ENCODE measurements at places on chromosomes 2 and 18.

GRCh38 chr2:26243470-26244308, 743 bp downstream of the HADHA start:
- no peak for DNase-seq

GRCh38 chr2:225895126-225895525, 495.6 kb downstream of the NYAP2 start:
- DNase-seq, result no peak

DNA sequence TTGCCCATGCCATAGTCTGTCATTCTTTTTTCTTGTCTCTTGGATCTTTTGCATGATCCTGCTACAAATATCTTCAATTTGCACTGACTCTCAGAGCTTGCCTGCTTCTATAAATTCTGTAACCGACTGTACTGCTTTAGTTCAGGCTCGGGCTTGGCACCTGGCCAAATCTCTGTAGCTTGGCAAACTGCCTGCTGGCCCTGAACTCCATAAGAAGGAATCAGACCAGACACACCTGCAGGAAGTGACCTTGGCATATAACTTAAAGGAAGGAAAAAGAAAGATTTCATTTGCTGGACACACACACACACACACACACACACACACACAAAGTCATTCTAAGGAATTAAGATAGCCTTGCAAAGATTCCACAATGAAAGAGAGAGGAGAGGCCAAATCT, 291.2 kb upstream of the DDX18 start:
- DNase-seq, result no peak

DNA sequence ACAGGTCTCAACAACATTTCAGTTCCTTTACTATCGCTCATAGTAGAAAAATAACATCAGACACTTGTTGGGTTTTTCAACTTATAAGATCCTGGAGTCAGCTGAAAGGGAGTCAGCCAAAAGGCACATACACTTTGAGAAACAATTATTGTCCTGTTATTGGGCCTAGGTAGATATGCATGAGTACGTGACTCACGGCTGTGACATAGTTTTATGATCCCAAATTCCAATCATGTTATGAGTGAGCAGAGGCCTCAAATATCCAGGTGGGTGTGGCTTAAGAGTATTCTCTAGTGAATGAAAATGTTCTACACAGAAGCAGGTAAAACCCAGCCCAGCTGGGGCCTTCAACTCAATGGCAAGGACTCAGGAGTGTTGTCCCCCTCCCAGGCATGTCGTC, 27.2 kb downstream of the SERPINB8 start:
- no peak for DNase-seq

DNA sequence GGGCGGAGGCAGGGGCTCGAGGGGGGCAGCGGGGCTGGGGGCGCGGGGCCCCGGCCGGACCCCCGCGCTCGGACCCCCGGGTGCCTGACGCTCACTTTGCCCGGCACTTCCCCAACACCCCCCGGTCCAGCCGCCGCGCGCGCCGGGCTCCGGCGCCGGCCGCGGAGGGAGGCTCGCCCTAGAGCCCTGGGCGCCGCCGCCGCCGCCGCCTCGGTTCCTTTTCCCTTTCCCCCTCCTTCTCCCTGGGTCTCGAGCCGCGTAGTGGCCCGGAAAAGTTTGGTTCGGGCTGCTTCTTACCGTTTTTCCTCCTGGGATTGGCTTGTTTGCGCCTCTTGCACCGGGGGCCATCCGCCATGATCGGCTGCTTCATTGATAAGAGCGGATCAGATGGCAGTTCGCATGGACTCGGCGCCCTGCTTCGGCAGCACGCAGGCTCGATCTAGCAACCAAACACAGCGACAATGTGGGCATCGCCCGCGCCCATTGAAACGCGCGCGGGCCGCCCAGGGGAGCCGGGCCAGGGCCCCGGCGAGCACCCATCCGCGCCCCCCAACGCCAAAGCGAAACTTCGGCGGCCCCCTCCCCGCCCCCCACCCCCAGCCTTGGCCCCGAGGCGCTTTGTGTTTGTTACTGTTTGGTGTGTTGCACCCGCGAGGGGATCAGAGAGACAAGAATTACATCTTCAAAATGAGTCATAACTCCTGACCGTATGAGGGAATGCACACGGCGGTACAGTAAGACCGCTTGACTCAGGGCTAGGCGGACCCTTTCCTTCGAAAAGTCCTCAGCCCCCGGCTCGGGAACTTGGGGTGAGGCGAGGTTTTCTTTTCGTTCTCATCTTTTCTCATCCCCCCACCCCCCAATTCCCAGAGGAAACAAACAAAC, 2.7 kb downstream of the ZEB2 start:
- DNase-seq, result peak; percentile 46

DNA sequence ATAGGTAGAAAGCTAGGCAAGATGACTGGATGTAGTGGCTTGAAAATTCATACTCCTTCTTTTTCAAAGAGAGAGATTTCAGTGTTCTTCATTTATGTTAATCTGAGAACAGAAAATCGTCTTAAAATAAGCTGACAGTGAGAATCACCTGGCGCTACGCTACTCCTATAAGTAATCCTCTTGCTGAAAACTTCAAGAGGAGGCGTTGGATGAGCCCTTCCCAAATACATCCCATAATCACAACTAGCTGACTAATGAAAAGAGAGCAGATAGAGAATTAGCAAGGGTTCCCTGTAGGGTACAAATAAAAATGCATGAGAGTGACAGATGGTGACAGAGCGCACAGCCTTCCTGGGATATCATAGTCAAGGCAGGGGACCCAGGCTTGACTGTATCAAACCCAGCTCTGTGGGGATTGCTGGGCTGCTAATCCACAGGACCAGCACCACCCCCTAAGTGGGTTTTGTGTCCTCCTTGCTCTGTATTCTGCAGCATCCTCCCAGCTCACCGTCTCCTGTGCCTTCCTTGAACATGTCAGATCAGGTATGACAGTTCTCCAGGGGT, 280.2 kb downstream of the SP3 start:
- no peak for DNase-seq

DNA sequence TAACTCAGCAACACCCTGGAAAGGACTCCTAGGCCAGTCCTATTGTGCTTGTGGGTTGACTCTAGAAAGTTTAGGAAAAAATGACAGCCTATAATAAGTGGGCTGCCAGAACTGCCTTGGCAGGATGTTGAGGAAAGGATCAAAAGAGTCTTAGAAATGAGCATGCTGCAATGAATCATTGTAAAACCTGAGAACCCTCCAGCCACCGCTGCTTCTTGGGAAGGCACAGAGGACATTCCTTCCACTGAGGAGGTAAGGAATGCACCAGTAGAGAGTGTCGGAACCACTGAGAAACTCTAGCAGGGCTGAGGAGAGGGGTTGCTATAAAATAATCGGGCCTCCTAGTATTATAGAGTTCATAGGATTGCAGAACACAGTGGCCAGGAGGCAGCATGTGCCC, 146.7 kb upstream of the SMIM21 start:
- DNase-seq, result no peak

DNA sequence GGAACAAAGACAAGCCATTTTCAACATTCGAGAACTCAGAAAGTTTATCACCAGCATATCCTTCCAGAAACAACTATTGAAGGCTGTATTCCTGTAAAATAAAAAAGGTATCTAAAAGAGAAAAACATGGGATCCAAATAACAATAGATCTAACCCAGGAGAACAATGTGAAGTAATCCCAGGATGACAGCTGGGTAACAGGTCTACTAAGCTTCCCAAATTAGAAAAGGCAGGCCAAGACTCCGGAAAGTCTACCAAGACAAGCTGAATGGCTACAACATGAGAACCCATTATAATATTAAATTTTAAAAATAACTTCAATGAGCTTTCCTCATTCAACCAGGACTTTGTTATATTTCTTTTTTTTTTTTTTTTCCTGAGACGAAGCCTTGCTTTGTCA, 6.5 kb downstream of the PIAS2 start:
- DNase-seq, result no peak

DNA sequence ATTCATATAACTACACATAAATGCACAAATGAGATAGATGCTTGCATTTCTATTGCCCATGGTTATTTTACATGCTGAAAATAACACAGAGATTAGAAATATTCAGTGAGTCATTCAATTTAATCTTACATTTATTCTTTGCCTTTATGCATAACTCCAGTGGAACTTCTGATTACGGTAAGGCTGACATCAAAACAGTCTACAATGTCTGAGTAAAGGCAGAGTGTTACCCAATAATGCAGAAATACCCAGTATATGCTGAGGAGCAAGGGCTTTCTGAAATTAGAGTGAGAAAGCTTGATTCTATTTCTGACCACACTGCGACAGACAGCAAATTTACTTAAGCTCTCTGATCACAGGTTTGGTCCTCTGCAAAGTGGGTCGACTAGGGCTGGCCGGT, 9.2 kb downstream of the NMI start:
- no peak for DNase-seq

GRCh38 chr2:211371465-211371864, 815.1 kb downstream of the CPS1 start:
- DNase-seq, result no peak

DNA sequence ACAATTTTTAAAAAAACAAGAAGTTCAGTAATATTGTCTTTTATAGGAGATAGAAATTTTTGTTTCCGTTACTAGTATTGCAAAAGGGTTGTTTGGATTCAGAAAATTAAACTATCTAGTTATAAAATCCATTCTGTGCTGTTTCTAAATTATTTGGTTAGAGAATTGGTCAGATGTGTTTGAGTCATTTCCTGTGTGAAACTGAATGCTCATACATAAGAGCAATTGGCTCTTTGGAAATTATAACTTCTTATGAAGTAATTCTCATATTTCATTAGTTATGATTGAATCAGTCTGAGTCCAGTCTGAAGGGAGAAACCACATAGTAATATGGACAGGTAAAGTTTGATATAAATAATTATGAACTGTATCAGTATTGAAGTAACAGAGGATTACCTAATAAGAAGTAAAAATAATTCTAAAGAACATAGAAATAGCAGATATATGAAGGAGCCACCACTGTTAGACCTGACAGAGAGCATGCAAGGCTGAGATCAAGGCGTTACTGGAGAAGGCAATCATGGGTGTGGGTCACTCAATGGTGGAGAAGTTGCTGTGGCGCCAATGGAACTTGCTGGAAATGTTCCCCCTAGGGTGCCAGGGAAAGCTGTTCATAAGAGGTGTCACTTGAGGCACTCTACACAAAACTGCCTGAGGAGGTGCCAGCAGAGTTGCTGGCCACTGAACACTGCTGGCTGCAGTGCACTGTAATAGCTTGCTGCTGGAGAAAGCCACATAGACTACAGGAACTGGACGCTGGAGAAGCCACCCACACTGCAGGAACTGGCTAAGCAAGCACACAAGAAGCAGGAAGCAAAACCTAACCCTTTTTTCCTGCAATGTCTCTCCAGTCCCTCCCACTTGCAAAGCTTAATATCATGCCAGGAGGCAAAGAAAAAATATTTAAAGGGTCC, 18.0 kb upstream of the FAP start:
- peak; percentile 13 for DNase-seq

- DNase-seq, result no peak
These were observed 792.8 kb upstream of the PIK3C3 start for GRCh38 chr18:41162191-41162590.

DNA sequence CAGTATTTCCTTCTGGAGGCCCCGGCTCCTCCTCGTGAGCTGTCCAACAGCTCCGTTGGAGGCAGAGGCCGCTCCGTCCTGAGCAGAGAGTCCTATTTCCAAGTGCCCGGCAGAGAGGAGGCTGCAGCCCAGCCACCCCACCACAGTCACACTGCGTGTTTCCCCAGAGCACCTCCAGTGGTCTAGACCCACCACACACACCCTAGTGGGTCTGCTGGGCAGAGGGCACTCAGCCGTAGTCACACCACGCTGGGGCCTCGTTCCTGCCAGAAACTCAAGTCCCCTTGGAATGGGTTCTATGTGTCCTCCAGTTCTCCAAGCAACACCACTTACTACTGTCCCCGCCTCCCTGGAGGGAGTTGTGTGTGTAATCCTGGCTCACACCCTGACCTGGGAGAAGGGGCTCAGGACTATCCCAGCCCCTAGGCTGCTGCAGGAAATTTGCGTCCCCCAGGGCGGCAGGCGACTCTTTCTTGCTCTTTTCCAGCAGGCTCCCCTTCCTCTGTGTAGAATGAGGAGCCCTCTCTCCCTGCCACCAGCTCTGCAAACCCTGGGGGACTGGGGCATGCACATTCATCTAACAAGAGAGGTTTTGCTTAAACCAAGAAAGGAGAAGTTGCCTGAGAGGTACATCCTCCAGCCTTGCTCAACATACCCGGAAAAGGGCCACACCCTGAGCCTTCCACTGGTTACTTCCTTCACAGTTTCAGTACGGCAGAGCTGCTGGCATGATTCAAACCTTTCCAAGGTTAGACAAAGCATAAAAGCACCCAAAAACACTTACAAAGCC, 114.1 kb downstream of the NDUFA10 start:
- no peak for DNase-seq

DNA sequence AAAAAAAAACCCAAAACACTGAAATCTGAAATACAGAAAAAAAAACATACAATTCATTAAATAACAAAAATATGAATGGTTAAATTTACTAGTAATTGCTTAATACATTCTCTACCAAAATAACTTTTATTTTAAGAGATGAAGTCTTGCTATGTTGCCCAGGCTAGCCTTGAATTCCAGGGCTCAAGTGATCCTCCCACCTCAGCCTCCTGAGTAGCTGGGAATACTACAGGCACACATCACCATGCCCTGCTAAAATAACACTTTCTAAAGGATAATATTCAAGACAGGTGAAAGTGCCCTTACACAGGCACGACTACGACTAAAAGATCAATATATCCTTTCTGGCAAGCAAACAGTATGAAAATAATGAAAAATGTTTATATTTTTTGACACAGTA, 9.5 kb downstream of the USP34 start:
- no peak for DNase-seq

DNA sequence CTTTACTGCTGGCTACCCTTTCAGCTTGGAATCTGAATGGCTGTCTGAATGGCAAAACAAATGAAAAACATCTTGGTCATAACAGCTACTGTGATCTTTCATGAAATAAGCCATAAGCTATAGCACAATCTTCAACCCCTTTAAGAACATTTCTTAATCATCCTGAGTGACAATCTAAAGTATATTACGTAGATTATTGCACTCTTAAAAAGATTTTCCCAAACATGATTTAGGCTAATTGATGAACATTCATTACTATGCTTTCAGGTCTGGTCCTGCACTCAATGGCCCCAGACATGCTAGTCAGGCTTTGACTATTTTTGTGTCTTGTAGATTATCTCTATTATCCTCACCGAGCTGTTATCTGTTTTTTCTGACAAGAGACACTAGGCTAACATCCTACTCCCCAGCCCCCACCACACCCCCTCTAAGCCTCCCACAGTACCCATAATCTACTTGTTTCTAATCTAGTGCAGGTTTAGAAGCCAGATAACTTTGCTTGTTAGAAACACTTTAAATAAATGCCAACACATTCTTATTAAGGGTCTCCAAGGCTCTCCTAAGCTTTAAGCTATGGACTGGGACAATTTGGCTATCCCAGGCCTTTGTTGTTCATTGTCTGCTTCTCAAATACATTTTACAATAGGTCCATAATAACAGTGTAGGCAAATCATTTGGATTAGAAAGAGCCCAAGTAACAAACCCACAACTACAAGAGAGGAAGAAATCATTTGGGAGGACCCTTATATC, 4.2 kb downstream of the SMAD2 start:
- no peak for DNase-seq

- no peak for DNase-seq
These were observed 85.7 kb downstream of the ACTR2 start for GRCh38 chr2:65313126-65313953.

- DNase-seq, result no peak
These were observed 5.2 kb downstream of the GALR1 start for GRCh38 chr18:77254711-77255405.

- no peak for DNase-seq
These were observed 755 bp upstream of the ATP9B start for GRCh38 chr18:79068341-79068936.

Measured in GOT3 (cell line).